Fibroblast of the aortic adventitia (primary cell): ENCODE measurements at places on chromosomes 1 and 21.

- DNase-seq: no peak
Measured at GRCh38 chr1:44235808-44236207, 22.5 kb downstream of the DMAP1 start.

DNA sequence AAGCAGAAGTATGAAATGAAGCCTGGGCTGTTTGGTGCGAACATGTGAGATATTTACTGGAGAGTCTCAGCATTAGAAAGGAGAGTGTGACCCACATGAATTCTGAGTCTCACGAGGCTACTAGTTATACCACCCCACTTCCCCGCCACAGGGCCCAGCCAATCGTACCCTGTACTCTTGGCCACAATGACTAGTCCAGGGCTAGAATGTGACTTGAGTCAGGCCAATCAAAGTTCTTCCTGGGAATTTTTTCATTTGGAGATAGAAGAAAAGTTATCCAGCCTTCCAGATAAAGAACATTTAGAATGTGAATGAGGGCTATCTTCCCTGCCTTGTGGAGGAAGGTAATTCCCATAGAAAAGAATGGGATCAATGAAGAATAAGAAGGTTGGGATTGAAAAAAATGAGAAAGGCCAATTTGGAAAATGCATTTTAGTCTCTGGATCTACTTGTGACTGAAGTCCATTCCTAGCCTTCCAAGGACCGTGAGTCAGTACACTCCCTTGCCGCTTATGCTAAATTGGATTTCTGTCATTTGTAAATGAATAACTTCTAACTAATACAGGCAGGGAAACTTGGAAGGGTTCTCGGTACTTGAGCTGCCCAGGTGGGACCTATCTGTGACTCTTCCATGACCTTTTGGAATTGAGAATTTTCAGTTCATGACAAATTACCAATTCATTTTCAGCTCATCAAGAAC, 12.3 kb upstream of the RIMKLA start:
- no peak for DNase-seq

GRCh38 chr1:159266832-159267231, 35.3 kb upstream of the FCER1A start:
- DNase-seq: no peak

DNA sequence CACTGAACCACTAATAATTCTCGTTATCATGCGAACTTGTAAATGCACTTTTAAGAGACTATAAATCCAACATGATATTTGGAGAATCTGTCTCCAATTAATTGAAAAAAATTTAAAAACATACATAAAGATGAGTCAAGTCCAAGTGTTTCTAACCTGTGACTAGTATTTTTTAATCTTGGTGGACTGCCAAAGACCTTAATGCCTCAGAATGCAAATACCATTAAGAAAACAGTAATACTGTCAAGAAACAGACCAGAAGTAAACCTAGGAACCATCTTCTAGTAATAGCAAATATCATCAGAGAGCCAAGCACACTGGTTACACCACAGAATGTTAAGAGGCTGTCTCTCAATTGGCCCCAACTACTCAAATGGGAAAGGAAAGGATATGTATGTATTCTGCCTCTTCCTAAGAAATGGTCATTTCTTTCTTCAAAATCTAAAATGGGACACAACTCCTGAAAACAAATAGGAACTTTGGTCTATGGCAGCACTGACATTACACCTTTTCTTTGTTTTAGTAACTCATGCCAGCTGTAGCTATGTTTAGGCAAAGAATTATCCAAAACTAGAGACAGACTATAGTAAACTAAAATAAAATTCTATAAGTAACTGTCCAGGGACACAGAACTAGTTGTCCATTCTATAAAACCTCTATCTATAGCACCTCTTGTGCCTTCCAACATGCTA, 15.8 kb downstream of the SCYL3 start:
- DNase-seq: peak; percentile 19

DNA sequence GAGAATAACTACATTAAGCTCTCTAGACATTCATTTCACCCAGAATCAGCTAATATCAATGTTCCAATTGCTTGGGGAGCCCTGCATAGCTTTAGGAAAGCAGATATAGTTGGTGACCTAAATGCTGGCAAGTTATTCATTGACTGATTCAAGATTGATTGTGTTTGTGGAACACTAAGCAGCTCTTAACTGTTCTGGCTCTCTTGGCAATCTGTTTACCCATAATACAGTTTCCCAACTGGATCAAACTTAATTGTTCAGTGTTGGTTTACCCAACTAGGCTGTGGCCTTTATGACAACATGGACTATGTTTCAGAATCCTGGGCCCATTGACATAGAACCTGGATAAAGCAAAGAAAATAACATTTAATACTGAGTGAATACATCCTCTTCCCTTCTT, 83.7 kb downstream of the NRDC start:
- no peak for DNase-seq

GRCh38 chr21:42226626-42227025, 7.7 kb downstream of the ABCG1 start:
- no peak for DNase-seq

GRCh38 chr21:31203431-31204054, 140.5 kb downstream of the TIAM1 start:
- DNase-seq: peak; percentile 58

GRCh38 chr1:25131794-25132193, 100.5 kb downstream of the SYF2 start:
- no peak for DNase-seq

DNA sequence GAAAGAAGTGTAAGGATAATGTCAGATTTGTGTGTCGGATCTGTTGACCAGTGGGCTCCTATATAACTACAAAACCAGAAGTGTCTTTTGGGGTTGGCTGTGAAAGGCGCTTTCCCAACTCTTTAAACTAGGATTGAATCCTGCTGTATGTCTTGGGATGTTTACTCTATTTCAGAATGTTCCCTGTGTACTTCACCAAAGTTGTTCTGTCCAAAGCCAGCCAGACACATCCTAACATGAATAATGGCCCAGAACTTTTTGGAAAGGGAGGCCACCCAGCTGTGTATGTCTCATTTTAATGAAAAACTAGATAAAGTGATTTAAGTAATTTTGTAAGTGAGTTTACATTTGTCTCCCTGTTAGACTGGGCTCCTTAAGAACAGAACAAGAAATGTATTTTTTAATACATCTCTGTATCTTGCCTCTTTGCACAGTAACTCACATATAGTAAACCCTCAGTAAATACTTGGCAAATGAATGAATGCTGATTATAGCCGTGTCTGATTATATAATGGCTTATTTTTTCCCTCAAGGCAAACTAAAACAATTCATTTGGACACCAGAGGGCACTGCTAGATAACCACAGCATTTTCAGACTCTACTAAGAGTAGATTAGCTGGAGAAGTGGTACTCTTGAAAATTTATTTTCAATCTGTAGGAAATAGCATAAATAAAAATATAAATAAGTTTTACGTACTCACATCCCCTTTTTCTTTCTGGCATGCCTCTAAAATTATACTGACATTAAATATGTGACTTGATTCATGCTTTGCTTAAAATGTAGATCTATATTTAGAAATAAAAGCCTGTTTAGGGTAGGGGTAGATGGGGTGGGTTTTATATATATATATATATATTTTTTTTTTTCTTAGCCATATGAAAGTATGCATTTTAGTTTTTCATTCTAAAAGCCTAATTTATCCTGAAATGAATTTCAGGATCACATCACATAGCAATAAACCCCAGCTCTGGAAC, 23.8 kb downstream of the TSEN15 start:
- peak; percentile 87 for DNase-seq

DNA sequence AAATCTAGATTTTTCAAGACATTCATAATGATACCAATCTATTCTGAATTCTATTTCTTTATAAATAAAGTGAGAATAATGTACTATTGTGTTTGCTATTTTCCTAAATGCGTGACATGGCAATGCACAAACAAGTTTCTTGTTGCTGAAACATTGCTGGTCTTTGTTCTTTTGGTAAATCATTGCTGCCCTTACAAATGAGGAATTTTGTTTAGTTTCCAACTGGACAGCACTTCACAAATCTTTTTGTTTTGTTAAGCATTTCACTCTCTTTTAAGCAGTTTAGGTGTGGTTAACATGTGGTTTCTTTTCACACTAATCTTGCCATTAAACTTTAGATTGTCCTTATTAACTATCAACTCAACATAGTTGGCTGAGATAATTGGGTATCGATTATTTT, 94.6 kb downstream of the LRRC7 start:
- DNase-seq: no peak

DNA sequence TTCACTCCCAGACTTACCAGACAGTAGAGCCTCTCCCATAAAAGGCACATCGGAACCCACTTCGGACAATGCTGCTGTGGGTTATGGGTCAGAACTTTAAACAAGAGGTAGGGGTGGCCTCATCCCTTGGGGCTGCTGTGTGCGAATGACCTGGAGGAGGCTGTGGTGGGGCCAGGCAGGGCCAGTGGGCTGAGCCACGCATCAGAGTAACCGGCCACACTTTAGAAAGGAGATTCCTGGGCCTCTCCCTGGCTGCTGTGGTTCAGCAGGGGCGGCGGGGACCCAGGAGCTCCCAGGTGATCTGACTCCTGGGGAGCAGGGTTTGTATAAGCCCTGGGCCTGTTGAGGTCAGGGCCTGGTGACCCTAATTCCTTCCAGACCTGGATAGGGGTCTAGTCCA, 110.2 kb upstream of the C1orf174 start:
- no peak for DNase-seq

- DNase-seq: peak; percentile 13
Measured at GRCh38 chr1:70667494-70668170, 256.6 kb downstream of the CTH start.

GRCh38 chr1:153447498-153448170, 12.8 kb downstream of the S100A7 start:
- peak; percentile 10 for DNase-seq

DNA sequence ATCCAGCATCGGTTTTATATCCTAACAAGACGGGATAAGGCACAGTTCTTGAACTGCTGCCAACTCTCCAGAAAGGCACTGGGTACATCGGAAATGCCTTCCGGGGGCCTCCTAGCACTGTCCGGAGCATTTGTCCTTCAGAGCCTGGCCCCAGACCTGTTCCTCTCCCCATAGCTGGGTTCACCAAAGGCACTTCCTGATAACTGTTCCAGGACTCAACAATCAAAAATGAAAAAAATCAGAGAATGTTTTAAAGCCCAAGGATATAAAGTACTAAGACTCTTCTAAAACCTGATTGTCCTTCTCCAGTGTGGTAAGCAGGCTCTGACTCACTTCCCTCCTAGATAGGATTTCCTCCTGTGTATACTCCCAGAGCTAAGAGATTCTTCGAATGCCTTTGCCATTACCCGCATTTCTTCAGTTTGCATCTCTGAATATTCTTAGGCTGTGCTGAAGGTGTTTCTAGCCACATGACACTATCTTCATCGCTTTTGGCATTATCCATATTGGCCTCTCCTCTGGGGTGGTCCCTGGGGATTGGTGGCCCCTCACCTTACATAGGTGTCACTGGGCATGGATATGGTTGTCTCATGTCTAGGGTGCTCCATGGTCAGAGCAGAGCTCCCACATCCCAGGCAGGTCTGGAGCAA, 112.9 kb downstream of the ZBTB18 start:
- DNase-seq: peak; percentile 97

DNA sequence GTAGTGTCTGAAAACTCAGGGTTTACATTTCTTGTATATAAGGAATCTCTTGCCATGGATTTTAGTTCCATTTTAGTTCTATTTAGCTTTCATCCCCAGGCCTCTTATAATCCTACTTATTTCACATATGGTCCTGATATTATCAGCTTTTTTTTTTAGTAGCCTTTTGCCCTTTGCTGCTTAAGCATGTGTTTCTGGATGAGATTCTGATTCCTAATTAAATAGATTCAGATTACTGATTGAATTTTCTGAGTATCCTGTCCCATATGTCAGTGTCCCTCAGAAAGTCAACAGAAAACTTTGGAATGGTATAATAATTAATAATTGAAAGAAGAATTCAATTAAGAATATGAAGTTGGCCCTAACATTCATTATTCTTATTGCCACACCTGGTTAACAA, 134.7 kb upstream of the HOOK1 start:
- no peak for DNase-seq

DNA sequence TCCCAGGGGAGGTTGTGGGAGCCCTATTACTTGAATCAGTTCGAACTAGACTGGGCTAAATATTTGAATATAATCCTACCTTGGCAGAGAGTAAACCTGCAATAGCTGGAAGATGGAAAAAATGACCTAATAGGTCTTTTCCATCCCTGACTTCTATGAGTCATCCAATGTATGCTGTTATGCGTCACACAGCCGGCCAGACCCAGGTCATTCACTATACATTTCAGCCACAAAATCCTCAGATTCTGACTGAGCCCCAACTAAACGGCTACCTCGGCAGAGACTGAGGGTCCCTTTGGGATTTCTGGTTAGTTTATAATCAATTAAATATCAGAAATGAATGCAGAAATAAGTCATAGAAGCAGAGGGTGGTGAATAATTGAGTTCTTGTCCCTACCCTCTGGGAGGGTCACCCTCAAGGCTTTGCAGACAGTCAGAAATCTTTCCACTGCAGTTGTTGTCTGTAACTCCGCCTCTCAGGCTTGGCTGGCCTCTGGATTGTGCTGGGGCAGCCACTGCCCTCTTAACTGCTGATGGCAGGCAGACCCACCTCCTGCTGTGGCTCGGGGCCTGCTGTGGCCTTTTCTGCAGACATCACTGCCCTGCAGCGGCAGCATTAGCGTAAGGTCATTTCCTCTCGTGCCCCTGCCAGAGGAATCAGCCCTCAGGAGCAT, 240.5 kb downstream of the TGFB2 start:
- peak; percentile 75 for DNase-seq

DNA sequence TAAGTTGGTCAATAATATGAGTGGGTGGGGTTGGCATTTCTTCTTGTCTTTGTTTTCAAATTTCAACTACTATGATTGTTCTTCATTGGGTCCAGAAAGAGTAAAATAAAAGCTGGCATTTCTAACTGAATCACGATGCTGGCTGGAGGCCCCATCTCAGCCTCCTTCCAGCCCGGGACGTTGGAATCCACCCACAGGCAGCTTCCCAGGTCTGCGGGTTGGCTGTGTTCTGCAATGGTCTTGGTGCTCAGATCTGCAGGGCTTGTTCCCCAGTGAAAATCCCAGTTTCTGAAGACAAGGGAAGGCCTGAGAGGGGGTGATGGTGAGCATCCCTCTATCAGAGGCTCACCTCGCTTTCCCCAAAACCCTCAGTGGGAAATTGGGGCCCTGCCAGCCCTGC, 54.7 kb upstream of the ARHGEF16 start:
- peak; percentile 86 for DNase-seq

DNA sequence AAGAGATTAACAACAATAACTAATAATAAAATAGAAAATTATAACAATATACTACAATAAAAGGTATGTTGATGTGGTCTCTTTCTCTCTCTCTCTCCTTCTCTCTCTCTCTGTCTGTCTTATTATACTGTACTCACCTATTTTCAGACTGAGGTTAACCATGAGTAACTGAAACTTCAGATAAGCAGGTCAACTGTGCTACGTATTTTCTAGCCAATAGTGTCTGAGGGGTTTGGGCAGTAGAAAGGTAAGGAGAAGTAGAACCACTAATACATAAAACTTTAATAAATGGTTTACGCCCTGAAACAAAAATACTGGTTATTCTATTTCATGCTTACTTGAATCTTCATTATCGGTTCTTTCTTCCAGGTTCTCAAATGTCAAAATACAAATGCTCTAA, 71.0 kb upstream of the LRRC53 start:
- no peak for DNase-seq
